ENCODE measurements at places on chromosomes 1 and 21.

- no peak for DNase-seq
Measured at GRCh38 chr21:14830307-14830706, 234.5 kb downstream of the NRIP1 start.

DNA sequence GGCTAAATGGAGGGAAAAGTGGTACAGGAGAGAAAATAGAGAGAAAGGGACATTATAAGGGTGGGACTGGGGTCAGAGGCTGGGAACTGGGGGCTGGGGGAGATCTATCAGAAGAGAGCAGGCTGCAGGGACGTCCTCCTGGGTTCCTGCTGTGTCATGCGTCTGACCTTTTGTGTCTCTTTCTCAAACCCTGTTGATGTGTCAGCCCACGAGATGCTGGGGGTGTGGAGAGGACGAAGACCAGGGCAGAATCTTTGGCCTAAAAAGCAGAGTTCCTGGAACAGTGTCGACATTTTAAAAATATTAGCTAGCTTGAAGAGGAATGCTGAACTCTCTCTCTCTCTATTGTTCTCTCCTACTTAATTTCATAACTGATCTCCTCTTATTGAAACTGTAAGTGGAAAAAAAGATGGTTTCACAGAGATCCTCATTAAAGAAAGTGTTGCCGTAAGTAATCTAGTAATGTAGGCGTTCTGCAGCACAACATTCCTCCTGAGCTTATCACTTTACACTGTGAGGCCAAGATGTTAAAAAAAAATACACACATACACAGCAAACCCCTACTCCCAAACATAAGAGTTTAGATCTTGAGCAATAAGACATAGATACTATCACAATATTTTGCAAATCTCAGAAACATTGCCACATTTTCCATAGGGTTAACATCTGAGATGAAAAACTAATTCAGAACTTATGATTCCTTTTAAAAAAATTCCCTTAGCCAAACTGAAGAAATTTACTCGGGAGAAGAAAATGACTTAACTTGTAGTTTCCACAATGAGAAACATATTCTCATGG is 52.6 kb downstream of the RUNX1 start:
- no peak for DNase-seq

DNA sequence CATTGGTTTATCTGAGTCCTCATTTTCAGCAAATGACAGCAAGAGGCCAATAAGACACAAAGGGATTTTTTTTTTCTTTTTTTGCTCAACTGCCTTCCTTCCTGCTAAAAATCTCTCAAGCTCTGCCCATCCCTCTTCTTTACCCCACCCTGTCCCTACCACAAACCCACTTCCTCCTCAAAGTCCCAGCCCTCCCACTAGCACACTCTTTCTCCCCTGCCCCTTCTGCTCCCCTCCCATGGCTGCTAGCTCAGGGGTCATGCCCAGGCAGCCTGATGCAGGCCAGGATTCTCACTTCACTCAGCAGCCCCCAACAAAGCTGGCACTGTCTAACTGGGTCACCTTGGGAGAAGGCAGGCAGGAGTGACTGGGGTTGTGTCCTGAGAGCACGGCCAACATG is 28.8 kb upstream of the PPP2R5A start:
- DNase-seq, result no peak

- DNase-seq, result no peak
Measured at GRCh38 chr1:36436821-36437220, 13.4 kb downstream of the OSCP1 start.

DNA sequence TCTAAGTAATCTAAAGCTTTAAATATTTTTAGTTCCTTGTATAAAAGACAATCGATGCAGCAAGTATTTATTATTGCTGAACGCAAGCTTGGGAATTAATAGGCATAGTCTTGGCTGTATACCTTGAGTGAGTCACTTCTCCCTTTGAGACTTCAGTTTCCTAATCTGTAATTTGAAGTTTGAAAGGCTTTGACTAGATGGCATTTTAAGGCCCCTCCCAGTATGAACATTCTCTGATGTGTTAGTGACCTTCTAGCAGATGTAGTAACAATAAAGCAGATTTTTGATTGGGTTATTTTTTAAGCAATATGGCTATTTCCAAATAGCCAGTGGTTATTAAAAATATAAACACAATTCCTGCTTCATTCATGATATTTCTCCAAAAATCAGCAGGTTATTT is 58.2 kb downstream of the DUSP10 start:
- DNase-seq, result no peak

DNA sequence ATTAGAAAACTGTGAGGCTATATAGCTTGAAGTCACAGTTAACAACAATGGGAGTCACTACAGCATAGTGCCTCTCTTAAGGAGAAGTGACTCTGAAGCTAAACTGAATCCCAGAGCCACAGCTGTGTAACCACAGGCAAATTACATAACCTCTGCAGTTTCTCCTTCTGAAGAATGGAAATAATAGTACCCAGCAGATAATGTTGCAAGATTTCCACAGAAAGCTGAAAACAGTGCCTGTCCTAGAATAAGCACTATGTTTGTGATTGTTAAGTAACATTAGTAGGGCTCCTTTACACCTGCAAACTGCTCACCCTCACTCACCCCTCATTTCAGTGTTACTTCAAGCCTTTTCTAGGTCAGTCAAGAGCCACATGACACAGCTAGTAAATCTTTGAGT is 886.7 kb downstream of the PLA2G4A start:
- no peak for DNase-seq

- DNase-seq, result no peak
Measured at GRCh38 chr1:44050261-44050660, 19.0 kb upstream of the SLC6A9 start.

DNA sequence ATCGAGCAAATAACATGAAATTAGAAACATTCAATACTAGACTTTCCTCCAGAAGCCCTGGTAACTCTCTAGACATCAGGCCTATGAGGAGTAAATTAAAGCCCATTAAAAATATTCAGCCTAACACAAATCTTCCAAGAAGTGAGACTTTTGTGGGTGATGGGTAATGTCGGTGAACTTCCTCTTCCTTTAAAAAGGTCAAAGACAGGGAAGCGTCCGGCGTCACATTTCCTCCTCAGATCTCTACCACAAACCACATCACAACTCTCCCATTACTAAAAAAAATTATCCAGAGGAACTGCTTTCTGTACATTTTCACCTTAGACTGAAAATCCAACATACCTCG is 1.4 kb downstream of the EIF4G3 start:
- DNase-seq, result no peak

GRCh38 chr1:227894831-227895451 is 52.8 kb downstream of the WNT9A start:
- no peak for DNase-seq

GRCh38 chr1:61626816-61627215 is 98.1 kb downstream of the TM2D1 start:
- DNase-seq, result no peak

DNA sequence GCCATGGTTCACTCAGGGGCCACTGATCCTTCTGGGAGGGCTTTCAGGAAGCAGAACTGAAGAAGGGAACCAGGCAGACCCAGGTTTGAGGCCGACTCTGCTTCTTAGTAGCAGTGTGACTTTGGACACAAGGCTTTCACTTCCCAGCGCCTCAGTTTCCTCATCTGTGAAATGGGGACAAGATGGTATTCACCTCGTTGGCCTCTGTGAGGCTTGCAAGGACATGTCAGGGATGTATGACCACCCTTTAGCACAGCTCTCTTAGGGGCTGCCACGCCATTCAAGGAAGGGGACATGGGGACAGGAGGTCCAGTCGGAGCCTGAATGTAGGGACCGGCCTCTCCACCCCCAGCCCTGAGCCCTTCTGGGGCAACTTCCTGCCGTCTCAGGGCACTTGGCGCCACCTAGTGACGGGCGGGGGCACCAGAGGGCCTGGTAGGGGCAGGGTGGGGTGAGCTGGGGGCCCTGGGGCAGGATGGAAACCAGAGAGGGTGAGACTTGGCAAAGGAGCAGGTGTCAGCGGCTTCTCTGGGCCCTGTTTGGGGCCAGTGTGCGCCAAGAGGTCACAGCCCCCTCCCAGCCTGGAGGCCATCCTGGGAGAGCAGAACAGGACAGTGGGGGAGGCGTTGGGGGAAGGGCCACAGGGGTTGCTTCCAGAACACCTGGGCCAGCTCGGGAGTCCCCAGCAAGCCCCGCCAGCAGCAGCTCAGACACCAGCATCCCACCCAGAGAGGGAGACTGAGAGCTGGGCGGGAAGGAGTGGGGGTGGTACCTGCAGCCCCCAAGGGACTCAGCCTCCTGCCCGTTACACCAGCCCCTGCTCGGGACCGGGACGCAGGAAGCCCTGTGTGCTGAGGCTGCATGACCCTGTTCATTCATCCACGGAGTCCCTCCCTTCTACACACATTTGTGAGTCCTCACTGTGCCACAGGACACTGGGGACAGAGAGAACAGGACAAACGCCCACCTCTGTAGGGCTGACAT is 102.5 kb upstream of the TARDBP start:
- DNase-seq, result peak; percentile 44

- DNase-seq, result no peak
Measured at GRCh38 chr1:240402326-240402725, 209.6 kb downstream of the GREM2 start.

DNA sequence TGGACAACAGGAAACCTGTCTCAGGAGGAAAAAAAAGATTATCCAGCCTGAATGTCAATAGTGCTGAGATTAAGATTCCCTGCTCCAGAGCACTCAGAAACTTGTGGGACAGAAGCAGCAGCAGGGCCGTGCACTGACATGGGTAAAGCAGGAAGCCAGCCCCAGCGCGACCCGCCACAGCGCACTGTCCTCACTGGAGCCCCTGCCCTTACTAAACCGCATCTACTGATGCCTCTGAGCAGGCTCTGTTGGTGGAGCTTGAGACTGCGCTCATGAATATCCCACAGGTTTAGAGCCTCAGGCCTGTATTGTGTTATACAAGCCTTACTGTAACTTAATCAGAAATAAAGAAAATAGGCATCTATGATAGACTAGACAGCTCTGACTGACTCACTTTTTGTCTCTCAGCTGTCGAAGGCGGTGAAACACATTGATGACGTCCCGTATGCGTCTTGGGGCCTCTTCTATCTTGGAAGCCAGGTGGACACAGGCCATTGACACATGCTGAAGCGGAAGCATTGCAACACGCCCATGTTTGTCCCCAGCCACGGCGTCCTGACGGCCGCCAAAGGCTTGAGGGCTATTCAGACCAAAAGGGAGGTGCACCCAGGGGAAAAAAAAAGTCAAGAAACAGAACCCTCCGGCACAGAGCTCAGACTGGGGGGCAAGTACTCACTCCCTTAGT is 1.2 kb downstream of the CCNL2 start:
- no peak for DNase-seq

DNA sequence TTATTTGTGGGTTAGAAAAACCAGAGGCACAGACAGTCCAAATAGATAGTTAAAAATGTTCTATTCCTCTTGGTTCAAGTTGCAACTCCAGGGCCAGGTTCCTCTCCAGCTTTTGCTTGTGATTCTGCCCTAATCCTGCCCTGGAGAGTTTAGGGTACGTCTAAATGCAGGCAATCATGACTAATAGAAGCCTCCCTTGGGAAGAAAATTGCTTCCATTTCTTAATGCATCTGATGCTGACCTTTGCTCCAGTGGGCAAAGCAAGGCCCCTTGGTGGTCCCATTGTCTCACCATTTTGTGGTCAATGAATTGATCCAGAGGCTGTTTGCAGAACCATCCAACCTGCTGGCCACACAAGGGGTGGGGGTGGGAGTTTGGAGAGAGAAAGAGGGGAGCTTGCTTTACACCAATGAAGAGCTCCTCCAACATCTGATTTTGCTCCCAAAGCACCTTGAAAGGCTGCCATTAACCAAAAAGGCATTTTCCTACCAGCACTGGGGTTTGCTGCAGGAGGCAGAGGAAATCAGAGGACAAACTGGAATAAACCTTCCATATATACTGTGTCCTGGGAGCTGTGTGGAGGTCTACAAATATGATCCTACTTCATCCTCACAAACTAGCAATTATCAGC is 31.3 kb downstream of the C8B start:
- DNase-seq, result no peak

DNA sequence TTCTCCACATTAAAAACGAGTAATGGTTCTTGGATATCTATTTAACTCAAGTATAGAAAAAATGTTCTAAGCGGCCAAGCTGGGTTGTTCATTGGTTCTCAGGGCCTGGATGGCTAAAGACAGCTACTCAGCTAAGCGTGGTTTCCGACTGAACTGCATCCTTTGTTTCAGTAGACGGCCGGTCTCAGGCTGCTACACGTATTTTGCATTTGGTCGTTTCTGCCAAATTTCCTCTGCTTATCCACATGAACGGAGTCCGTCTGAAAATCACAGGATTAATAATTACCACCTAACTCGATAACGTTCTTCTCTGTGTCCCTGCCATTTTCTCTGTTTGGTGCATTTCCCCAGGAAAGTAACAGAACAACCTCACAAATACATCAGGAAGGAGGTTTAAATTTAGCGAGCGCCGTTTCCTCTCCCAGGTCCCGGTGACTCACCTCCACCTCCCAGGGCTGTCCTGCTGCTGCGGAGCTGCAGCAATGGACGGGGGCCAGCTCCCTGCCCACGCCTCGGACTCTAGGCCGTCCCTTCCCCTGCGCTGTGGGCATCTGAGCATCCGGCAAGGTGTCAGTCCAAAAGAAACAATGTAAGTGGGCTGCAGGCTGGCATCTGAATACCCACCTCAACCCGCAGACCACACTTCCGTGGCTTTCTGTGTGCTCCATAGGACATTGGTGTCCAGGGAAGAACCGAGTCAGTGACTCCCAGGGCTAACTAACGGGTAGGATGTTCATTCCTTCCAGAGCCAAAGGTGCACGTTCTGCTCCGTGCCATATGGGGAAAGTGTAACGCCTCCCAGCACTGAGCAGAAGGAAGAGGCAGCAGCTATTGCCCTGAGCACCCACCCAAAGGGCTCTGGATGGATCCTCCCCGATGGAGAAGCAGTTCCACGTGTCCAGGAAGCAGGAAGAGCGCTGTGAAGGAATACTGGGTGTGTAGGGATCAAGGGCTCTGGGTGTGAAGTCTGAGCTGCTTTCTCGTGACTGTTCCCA is 4.1 kb upstream of the GABRD start:
- no peak for DNase-seq

- no peak for DNase-seq
Measured at GRCh38 chr1:115170961-115171392, 81.7 kb upstream of the TSPAN2 start.

GRCh38 chr1:78240191-78240590 is 194.4 kb downstream of the GIPC2 start:
- DNase-seq, result no peak

- DNase-seq, result no peak
Measured at GRCh38 chr1:111804776-111805175, 49.1 kb downstream of the DDX20 start.

DNA sequence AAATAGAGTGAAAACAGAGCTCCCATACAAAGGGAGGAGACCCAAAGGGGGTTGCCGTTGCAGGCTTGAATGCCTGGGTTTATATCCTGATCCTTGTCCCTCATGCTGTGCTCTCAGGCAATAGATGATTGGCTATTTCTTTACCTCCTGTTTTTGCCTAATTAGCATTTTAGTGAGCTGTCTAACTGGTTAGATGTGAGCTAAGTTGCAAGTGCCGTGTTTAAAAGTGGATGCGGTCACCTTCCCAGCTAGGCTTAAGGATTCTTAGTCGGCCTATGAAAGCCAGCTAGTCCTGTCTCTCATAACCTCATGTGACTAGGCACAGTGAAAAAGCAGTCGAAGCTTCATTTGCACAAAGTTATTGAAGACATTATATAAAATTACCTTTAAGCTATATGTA is 356.7 kb upstream of the TMPRSS15 start:
- DNase-seq, result no peak

- no peak for DNase-seq
Measured at GRCh38 chr21:38229260-38229877, 27.4 kb upstream of the KCNJ15 start.

GRCh38 chr1:82091729-82092128 is 291.0 kb downstream of the ADGRL2 start:
- no peak for DNase-seq
